ENCODE measurements at places on chromosomes 12 and 14.

DNA sequence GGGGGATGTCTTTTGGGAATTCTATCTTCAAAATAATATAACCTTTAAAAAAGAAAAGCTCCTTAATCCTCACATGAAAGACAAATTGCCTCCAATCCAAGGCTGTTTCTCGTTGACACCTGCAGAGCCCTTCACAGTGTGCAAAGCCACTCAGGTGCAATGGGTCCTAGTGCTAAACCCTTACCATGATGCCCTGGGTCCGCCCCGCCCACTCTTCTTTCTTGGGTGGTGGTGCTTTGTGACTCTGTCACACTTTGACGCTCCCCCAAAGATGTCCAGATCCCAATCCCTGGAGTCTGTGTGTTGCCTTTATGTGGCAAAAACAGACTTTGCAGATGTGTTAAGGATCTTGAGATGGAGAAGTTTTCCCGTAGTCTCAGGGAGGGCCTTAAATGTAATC is 29.7 kb downstream of the CLMN start:
- DNase-seq: no peak

DNA sequence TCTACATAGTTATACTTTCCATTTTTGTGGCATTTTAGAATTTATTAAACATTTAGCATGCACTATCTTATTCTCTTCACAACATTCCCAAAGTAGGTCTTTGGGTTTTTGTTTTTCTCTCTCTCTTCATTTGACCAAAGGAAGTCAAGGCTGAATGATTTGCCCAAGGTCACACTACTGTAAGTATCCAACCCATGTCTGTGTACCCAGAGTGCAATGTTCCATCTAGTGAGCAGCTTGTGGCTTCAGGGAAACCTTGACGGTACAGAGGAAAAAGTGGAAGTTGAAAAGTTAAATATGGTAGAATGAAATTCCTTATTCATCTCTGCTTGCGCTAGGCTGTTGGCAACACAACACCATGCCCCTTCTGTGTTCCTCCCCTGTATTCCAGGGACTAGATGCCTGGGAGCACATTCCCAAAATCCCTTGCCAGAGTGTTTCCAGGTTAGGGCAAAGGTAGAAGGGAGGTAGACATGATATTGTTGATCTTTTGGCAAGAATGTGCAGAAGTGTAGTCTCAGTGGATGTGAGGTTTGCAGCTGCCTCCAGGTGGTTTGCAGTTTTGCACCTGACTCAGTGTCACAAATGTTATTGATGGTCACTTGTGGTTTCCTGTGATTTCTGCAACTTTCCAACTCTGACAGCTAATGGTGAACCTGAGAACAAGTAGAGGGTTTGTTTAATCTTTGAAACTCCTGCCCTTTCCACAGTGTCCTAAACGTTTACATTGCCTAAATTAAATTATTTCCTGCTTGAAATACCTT is 196.7 kb downstream of the RMST start:
- no peak for DNase-seq

DNA sequence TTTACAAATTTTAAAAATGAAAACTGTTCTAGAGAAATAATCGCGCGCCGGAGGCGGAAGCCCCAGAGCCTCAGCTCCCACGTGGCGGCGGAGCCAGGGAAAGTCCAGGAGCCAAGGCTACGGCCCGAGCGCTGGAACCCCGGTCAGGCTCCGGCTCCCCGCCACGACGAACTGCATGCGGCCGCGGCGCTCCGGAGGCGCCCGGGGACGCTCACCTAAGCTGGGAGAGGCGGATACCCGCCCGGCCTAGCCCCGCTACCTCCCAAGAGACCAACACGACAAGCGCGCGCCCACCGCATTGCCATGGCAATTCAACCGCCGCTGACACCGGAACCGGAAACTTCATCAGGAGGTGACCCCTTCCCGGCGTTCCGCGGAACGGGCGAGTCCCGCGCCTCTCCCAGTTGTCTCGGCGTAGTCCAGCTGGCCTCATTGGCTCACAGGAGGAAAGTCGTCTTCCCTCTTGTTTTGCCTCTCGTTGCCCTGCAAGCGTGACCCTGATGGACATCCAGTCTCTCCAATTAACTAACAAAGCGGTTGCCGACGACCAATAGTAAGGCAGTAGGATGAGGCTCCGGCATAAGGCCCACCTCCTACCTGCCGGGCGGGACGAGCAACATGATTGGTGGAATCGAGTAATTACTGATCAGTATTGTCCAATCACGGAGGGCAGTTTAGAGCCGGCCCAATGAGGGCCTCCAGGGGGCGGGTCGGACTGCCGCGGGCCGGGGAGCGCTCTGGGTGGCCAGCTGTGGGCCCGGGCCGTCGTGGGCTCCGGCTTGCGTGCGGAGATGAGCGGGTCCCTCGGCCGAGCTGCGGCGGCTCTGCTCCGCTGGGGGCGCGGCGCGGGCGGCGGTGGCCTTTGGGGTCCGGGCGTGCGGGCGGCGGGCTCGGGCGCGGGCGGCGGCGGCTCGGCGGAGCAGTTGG is at the start of gene GLRX5:
TSS of gene GLRX5 (plus strand) at position 752 of the 927 bp plus-strand sequence. CDS start at position 792, 40 bp downstream.
- DNase-seq: peak; percentile 100

DNA sequence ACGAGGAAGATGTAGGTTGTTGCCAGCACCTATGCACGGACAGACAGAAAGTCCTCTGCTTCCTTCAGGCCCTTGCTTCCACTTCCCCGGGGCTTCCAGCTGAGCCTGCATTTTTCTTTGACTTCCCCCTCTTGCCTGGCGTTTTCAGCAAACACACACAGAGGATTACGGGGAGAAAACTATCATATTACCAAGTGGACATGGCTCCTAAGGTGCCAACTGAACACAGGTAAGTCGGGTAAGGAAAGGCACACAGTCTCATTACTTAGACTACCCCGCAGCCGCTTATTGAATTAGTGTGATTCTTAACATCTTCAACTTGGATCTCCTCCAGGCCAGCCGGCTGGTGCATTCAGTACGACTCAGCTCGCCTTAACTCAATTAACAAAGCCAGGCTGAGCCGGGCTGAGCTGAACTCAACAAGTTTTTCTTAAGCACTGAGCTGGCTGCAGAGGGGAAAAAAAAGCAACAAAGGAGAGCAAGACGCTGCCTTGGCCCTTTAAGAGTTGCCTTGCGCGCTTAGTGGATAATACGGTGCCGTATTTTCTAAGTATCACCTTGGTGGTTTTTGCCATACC is 19.2 kb upstream of the MAP1LC3B2 start:
- peak; percentile 32 for DNase-seq

DNA sequence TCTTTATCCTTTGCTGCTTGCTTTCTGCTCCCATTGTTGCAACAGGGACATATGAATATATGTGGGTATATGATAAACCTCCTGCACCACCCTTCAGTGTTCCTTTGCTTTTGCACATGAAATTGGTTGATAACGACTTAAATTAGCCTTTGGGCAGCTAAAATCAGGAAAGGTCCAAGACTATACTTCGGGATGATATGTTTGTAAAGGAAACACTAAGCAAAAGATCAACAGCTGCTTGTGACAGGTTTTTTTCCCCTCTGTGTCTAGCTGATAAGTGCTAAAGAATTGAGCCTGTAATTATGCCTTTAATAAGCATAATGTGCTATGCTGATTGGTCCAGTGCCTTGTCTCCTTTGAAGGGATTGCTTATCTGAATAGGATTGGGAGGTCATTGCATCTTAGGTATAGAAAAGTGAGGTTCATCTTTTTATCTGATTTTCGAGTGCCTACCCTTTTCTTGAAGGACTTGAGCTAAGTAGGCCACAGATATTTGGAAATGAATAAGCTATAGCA is 59.4 kb downstream of the PPHLN1 start:
- no peak for DNase-seq

DNA sequence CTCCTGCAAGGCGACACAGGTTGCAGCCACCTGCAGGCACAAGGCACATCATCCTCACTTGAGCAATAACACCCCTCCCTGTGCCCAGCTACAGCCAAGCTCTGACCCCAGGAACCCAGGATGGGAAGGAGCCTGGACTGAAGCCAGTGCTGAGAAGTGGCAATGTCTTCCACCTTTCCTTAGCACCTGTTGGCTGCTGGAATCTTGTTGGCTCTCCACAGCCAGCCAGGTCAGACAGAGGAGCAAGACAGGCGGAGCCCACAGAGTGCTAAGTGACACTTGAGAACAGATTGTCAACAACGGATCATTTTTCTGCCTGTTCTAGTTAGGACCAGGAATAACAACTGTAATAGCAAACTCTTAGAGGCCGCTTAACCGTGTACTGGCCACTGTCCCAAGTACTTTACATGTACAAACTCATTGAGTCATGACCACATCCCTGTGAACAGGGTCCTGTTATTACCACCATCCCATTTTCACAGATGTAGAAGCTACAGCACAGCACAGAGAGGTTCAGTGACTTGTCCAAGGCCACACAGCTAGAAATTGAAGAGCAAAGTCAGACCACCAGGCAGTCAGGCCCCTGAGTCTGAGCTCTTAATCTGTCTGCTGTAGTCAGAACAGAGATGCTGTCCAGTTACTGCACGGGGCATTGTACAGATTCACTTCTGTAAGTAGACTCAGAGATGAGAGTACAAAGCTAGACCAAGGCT is 45.6 kb downstream of the RNFT2 start:
- DNase-seq: no peak

GRCh38 chr12:125287155-125287847 is 222.1 kb downstream of the AACS start:
- no peak for DNase-seq

DNA sequence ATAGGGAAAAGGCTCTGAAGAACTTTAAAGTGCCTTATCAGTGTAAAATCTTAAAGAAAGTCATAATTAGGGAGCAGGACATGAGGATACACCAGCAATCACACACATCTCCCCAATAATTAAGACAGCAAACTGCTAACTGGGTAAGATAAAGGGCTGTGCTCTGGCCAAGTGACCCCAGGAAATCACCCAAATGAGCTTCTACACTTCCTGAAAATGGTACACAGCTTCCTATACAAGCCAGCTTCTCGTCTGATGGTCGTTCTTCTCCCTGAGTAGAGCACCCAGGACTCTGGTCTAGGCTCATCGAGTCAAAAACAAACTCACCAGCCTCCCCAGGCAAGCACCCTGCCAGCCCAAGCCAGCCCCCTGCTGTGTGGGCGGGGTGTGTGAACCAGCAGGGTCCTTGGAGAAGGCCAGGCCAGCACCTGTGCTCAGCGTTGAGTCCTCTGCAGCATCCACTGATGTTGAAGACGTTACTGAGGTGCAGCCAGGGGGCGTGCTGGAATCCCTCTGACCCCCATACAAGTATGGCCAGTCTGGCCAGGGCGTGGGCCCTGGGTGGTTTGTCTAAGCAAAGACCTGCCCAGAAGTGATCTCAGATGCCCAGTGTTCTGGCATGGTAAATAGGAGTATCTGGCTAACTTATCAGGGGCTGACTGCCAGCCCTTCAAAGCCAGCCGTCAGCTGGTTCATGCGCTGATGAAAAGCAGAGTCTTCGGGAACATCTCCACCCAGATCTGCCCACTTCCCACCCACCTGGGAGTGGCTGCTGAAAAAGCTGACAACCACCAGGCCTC is 41.4 kb downstream of the ACTN1 start:
- DNase-seq: no peak

GRCh38 chr12:89571491-89572195 is 45.8 kb upstream of the POC1B start:
- DNase-seq: peak; percentile 18

DNA sequence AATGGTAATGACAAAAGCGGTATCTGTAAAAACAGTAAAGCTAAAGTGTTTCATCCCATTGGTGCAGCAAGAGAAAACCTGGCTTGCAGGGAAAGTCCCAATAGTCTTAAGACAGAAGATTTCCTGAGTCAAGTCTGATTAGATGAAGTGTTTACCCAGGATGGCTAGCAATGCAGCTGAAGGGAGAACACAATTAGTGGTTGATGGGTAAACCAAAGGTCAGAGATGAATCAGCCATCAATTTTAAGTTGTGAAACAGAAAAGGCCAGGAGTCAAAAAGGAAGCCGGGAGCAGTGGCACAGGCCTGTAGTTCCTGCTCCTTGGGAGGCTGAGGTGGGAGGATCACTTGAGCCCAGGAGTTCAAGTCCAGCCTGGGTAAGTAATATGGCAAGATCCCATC is 52.6 kb downstream of the SEC23A start:
- DNase-seq: peak; percentile 6

GRCh38 chr12:119681728-119682638 is 14.1 kb downstream of the PRKAB1 start:
- peak; percentile 70 for DNase-seq

- no peak for DNase-seq
These were observed 16.1 kb downstream of the BCL11B start for GRCh38 chr14:99255621-99256482.

- DNase-seq: no peak
These were observed 297.0 kb downstream of the SSPN start for GRCh38 chr12:26492406-26492805.

GRCh38 chr12:128365651-128366231 is 98.8 kb downstream of the TMEM132C start:
- DNase-seq: no peak

- DNase-seq: no peak
These were observed 3.3 kb upstream of the ING4 start for GRCh38 chr12:6666211-6666610.

- peak; percentile 98 for DNase-seq
These were observed 59.6 kb downstream of the GNS start for GRCh38 chr12:64699504-64700115.

- DNase-seq: no peak
These were observed 535.3 kb downstream of the GALC start for GRCh38 chr14:87457720-87458119.

GRCh38 chr12:113040722-113041171 is 15.8 kb upstream of the DTX1 start:
- DNase-seq: peak; percentile 99

DNA sequence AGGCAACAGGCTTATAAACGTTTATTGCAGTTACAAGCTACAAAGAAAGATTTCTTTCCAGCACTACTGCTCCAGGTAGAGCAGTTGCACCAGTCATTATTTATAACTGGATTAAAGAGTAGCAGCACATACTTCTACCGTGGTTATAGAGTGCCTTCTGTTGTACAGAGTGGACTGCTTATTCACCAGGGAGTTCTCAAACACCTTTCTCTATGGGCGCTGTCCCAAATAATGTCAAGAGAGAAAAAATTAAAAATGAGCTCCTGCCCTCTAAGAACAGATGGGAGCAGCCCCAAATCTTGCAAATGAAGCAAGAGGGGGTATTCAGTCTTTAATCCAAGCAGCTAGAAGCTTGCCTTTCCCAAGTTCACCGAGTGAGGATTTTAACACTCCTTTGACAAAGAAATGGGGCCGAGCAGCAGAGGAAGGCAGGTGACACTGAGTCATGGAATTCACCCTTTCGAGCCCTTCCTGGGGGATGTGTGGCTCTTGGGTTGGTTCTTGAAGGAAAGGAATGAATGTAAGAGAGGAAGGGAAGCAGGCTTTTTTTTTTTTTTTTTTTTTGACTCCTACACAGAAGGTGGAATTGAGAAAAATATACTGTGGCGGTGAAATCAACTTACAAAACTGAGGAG is 181.2 kb downstream of the PRKCH start:
- peak; percentile 49 for DNase-seq

Data from inflammatory macrophage treated with lipopolysaccharide for 1 hour (primary cell).